ENCODE measurements at places on chromosomes 3 and 15.

DNA sequence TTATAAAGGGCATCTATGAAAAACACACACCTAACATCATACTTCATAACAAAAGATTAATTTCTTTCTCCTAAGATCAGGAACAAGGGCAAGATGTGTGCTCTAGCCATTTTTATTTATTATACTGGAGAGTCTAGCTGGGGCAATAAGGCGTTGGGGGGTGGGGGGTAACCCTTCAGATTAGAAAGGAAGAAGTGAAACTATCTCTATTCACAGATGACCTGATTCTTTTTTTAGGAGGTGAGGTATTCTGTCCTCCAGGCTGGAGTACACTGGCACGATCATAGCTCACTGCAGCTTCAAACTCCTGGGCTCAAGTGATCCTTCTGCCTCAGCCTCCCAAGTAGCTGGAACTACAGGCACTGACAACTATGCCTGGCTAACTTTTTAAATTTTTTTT lies 89.5 kb upstream of the MANF start:
- DNase-seq, result no peak

GRCh38 chr3:31550452-31551251 lies 17.9 kb downstream of the STT3B start:
- DNase-seq, result no peak

GRCh38 chr3:106611116-106611515 lies 742.3 kb upstream of the CBLB start:
- no peak for DNase-seq

- DNase-seq, result no peak
These were observed 21.1 kb downstream of the FGF12 start for GRCh38 chr3:192706272-192706671.

DNA sequence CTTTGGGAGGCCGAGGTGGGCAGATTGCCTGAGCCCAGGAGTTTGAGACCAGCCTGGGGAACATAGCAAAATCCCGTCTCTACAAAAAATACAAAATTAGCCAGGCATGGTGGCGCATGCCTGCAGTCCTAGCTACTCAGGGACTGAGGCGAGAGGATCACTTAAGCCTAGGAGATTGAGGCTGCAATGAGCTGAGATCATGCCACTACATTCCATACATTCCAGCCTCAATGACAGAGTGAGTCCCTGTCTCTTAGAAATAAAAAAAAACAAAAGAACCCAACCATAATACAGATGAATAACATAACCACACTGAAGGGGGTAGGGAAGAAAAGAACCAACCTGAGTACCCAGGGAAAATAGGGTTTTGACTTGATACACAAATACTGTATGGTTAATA lies 19.7 kb upstream of the CGNL1 start:
- peak; percentile 70 for DNase-seq

DNA sequence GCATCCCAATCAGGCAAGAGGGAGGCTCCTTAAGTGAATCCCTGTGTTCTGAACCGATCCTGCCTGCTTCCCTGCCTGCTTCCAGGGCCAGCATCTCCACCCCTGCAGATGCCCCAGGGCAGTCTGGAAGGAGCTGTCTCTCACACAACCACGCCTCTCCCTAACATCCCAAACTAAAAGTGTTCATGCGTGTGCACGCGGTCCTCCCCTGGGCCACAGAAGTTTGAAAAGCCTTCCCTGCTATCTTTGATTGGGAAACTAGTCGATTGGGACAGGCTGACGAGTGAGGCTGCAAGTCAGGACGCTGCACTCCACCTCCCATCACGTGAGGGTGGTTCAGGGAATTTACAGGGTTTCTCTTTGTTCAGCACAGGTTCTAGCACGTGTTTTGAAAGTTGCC lies 340.9 kb upstream of the ICE2 start:
- peak; percentile 54 for DNase-seq

DNA sequence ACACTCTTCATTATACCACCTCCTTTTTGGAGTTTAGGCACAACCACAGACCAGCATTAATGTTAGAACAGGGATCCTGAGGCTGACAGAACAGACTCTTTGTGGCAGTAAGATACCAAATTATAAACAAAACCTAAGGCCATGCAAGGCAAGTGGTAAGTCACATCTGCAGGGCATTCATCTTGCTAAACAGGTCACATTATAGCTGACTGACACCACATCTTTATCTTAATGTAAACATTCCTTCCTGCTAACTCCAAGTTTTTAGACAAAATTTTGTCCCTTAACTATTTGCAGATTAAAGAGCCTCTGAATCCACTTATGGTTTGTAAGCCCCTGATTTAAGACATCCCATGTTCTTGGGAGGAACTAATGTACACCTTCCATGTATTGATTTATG lies 500.6 kb downstream of the PYDC2 start:
- no peak for DNase-seq

DNA sequence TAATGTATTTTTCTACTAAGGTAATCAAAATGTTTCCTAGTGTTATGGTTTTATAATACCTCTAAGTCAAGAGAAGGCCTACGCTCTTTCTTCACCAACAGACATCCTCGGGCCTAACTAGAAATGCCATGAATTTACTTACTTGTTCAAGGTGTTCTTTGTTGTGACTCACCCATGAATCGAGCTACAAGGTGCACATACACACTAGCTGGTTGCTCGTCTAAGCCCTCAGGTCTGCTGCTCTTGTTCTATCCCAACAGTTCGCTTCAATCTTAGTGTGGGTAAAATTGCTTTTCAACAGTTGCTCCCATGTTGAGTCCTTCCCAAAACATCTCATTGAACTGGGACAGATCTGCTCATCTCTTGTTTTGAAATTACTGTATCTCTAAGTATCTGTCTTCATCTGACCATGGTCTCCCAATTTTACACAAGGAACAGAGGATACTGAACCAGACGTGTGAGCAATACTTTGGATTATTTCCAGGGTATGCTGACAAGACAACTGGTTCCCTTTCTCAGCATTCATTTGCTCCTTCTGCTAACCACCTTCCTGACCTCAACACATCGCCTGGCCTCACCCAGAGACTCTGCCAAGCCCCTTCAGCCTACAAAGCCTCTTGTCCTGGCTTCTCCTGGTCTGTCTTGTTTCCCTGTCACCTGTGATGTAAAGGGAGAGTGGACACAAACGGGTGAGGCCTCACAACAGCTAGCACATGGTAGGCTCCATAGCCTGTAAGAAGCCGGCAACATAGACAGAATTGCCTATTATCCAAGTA lies 84.2 kb downstream of the NEDD4 start:
- no peak for DNase-seq

DNA sequence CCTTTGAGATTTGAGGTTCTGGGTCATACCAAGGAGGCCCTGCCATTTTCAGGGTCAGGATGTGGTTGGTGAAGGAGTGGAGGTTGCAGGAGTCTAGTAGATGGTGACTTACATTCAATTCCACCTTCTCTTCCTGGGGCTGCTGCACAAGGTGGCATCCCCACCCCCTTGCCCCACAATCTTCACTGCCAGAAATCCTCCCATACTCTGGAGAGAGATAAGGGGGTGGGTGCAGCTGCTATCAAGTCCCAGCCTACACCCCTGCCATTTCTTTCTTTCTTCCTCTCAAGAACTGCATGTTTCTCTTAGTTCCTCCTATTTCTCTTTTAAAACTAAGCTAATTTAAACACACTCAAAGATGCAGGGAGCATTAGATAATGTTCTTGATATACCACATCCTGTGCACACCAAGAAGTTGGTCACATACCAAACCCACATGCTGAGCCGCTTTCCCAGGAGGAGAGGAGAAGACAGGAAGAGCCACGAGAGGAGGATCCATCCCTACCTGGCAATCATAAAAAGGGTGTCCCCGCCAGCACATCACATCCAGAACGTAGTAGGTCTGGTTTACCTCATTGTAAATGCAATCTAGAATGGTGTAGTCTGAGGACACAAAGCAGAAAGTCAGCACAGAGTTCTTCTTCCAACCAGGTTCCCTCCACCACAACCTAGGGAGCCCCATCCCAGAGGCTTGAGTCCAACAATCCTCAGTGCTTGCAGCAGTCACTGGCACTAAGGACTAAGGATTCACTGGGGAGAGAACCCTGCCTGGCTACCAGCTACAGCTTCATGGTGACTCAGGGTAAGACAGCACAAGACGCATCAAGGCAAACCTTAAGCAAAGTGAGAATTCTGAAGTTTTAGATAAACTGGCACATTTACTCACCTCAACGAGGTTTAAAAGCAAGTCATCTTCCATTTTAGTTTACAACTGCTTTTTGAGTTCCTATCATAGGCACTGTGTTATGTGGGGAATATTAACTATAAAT lies 18.5 kb downstream of the SNUPN start:
- DNase-seq, result no peak

DNA sequence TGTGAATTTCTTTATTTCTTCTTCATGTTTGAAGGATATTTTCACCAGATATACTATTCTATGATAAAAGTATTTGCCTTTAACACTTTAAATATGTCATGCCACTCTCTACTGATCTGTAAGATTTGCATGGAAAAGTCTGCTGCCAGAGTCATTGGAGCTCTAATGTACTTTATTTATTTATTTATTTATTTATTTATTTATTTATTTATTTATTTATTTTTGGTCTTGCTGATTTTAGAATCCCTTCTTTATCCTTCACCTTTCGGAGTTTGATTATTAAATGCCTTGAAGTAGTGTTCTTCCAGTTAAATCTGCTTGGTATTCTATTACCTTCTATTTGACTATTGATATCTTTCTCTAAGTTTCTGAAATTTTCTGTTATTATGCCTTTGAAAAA lies 1669.6 kb downstream of the OTOL1 start:
- DNase-seq, result no peak

- no peak for DNase-seq
These were observed 32.2 kb downstream of the GOLGA6A start for GRCh38 chr15:74050127-74050526.

GRCh38 chr3:128996726-128997125 lies 2.9 kb upstream of the CFAP92 start:
- DNase-seq, result no peak

- peak; percentile 81 for DNase-seq
These were observed 4.9 kb upstream of the MAGEF1 start for GRCh38 chr3:184716622-184717398.

DNA sequence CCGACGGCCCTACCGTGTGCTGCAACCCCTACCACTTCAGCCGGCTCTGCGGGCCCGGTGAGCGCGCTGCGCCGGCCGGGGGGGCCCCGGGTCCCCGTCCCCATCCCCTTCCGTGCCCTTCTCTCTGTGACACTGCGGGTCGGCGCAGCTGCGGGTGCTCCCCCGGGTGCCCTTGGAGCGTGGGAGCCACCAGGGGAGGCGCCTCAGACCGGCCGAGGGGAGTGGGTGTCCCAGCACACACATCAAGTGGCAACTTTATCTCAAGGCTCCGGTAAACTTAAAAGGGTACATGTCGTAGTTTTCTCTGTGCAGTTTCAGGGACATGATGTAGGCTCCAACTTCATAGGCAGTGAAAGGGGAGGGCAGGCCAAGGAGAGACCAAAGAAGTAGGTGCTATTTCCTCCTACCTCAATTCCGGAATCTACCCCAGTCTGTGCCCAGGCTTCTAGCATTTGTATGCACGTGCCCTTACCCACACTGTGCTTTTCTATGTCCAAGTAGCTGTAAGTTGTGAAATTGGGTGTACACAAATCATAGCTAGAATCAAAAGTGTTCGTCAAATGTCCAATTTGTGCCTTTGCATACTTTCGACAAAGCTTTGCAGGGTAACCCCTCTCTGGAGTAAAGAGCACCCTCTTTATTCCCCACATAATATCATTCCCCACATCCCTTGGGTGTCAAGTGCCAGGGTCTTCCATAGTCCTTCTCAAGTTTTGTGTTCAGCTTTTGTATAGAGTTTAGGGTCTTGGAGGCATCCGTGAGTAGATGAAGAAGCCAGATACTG lies 2.2 kb downstream of the SMAD6 start:
- DNase-seq, result peak; percentile 22

GRCh38 chr3:71512544-71512943 lies 71.0 kb downstream of the FOXP1 start:
- DNase-seq, result no peak

DNA sequence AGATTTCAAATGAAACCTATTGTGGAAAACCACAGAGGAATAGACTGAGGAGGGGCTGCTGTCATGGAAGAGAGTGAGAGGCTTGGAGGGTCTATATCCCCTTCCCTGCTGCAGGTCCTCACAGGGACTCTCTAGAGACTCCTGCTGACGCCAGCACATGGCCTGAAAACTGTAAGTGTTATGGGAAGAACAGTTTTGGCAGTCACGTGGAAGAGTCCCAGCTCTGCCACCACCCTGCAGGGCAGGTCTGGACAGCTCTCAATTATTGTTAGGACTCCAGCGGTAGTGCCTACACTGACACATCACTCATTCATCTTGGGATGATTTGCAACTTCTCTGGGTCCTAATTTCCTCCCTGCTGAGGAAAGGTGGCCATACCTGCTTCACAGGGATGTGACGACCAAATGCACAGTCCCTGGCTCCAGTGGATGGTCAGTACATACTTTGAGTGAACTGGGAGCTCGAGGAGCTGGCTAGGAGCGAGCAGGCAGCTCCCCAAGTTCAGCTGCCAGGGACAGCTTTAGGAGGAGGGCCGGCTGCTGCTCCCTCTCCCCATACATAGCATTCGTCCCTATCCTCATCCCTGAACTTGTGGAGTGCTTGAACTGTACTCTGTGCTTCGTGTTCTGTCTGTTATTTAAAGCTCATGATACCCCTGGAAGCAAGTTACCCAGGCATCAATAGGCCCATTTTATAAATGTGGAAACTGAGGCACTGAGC lies 49.2 kb downstream of the CTXND1 start:
- no peak for DNase-seq

DNA sequence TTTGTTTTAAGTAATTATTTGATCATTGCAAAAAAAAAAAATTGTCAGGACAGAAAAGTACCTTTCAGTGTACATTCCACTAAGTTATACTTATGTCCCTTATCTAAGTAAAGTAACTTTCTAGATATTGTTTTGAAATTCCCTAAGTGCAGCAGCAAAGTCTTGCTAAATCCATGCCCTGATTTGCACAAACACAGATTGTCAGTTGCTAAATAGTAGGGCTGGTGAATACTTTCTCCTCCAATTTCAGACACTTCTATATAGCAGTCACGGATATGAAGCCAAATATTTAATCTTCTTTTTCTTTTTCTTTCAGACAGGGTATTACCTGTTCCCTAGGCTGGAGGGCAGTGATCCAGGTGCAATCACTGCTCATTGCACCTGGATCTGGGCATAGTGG lies 12.9 kb downstream of the LRRC2 start:
- DNase-seq, result no peak

GRCh38 chr15:51576911-51577500 lies 45.6 kb downstream of the DMXL2 start:
- DNase-seq, result no peak
